Activated naive CD4-positive, alpha-beta T cell treated with Interleukin-2 at 50 U/mL for 16 hours (primary cell): ENCODE measurements at places on chromosomes 11 and 22.

DNA sequence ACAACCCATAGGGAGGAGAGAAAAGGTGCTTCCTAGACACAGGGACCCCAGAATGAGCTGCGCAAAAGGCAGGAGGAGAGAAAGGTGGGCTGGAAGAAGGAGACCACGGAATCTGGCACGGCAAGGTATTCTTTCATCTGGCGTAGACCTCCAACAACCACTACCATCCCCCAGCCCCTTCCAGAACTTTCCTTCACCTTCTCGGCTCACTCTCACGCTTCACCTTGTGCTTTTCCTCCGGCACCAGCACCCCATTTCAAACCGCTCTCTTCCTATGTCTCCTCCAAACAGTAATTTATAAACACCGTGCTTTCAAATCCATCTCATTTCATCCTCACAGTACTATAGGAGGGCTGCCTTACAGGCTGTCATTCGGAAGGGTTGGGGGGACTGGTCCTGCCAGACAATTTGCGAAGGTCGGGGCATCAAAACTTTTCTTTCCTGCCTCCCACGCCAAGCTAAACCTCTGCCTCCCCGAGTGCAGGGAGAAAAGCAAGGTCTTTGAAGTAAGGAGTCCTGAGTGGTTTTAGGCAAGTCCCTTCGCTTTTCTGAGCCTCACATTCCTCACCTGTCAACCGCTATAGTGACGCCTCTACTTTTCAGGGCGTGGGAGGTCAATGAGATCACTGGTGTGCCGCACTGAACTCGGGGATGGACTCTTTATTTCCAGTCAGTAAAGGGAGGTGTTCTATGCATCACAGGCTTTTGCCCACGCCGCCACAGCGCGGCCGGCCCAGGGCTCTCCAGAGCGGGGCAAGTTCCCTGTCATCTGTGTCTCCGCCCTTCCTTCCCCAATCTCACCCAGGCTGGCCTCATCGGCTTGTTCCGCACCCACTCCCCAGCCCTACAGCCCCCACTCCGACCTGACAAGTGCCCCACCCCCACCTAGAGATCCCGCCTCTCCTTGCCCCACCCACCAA is 800 bp downstream of the KCTD21 start:
- DNase-seq = peak; percentile 80

GRCh38 chr11:17702876-17703275 is 16.5 kb upstream of the MYOD1 start:
- DNase-seq = no peak

DNA sequence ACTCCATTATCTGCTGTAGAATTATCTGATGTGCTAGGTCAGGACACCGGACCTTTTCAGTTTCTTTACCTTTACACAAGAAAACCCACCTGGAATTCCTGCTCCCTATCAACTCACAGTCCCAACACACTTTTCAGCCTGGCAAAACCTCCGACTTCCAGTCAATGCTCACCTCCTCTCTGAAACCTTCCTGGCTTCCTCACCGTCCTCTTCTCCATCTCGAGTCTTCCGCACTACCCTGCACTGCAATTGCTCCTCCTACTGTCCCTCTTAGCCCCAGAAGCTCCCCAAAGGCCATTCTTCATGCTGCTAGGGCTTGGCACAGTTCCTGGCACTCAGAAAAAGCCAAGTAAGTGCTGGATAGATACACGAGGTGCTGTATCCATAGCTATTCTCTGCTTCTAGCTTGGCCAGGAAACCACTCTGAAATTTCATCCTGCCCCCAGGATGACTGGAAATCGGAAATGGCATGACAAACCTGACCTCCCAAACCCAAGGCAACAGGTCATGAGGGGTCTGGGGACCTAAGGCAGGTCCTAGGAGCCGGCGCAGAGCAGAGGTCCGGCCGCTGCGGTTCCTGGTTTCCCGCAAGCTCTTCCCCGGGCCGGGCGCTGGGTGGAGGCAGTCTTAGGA is 702 bp downstream of the SYN3 start:
- DNase-seq = no peak

- no peak for DNase-seq
Measured at GRCh38 chr11:27635567-27636037, 64.7 kb downstream of the BDNF start.

- no peak for DNase-seq
Measured at GRCh38 chr11:70255477-70256116, 14.9 kb upstream of the PPFIA1 start.

GRCh38 chr11:42036201-42036600 is 576.7 kb upstream of the LRRC4C start:
- DNase-seq = no peak
